ENCODE measurements at places on chromosomes 4 and X. TPM values are rescaled to one million over a fixed set of nuclear protein-coding genes. Genes with fewer than 3 reads are reported as not detected.
A peak's percentile ranks its signal among the peaks of the same experiment; 100 is the strongest.

RTL9 gene
- total RNA-seq: 0.26 TPM

GPM6B gene
- 19.6 TPM for total RNA-seq

HS3ST1 gene
- 4.2 TPM for total RNA-seq

PPARGC1A gene
- 2.6 TPM for total RNA-seq

CXCL6 gene
- total RNA-seq: not detected

GRCh38 chrX:16646366-16647138 lies 3.4 kb upstream of the S100G start:
- no peak overlapping the region for H3K27ac ChIP-seq
- H3K4me3 ChIP-seq: no peak overlapping the region
- no peak for DNase-seq
- no peaks in the 10 kb centered on the region for H3K36me3 ChIP-seq

DNA sequence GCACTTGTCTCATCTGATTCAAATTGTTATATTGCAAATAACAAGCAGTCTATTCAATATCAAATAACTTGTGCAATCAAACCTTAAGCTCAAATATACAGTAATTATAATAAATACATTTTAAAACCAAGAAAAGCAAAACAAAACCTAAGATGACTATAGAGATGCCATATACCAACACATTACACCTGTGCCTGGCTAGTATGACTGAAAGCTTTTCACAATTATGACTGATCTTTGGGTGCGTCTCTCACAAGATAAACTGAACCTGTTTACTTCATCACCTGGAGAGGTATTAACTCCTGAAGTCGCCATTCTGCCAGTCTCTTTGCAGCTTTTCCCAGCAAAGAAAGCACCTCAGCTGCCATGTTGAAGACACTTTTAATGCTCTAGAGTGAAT lies 41.3 kb downstream of the ACSL4 start:
- no peak for DNase-seq
- H3K36me3 ChIP-seq: no peaks in the 10 kb centered on the region
- H3K4me1 ChIP-seq: no peaks in the 10 kb centered on the region

DNA sequence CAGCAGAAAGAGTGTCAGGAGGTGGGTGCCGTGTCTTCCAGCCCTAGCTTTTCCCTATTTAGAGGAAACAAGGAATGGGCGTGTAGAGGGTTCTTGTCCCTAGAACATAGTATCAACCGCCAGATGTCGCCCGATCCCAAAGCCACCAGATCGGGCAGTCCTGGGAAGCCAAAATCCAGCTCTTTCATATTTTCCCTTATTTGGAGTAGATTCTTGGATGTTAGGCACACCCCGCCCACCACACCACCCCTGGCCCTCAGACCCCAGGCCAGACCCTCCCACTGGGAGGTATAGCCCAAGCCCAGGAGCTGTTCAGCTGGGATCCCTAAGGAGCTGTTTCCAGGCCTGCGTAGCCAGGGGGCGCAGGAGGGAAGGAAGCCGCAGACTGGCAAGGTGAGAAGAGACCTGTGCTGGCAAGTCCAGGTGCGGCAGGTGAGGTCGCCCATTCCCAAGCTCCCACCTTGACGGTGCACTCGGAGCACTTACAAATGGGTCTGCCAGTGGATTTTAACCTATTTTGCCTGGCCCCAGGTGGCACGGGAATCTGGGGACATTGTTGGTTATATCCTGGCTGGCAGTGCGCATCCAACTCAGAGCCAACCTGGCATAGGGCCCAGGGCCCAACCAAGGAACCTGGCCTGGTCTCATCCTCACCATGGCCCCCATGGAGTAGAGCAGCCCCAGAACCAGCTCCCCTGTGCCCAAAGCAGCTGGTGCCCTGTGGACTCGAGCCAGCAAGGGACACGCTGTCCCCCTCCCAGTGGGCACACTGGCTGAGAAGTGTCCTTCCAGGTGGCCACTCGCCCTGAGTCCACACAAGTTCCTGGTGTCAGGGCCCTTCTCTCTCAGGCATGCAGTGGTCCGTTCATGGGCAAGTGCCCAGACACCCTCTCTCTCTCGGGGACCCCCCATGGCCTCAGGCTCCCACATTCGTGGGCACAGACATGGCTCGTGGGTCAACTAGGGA lies 811 bp downstream of the FLNA start:
- DNase-seq: peak; percentile 80
- H3K4me3 ChIP-seq: peak overlapping the region; percentile 56
- no peaks in the 10 kb centered on the region for H3K4me1 ChIP-seq
- H3K27me3 ChIP-seq: no peaks in the 10 kb centered on the region

DNA sequence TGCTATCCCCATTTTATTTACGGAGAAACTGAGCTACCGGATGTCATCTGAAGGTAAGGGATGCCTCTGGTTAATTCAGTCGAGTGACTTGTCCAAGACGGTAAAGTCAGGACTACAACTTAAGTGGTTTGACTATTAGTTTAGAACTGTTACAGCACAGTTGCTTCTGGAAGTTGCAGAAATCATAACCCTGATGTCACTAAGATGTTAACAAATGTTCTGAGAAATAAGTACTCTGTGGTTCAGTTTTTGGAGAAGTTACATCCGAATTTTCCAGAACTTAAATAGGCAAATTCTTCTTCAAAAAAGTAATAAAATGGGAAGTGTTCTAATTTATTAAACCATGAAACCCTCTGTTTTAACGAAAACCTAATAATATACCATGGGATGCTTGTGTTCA lies 3.1 kb downstream of the PPA2 start:
- H3K4me1 ChIP-seq: peaks cover 4% of the 10 kb centered on the region
- no peaks in the 10 kb centered on the region for H3K27me3 ChIP-seq
- no peaks in the 10 kb centered on the region for H3K36me3 ChIP-seq
- no peak overlapping the region for H3K4me3 ChIP-seq
- no peak overlapping the region for H3K27ac ChIP-seq

DNA sequence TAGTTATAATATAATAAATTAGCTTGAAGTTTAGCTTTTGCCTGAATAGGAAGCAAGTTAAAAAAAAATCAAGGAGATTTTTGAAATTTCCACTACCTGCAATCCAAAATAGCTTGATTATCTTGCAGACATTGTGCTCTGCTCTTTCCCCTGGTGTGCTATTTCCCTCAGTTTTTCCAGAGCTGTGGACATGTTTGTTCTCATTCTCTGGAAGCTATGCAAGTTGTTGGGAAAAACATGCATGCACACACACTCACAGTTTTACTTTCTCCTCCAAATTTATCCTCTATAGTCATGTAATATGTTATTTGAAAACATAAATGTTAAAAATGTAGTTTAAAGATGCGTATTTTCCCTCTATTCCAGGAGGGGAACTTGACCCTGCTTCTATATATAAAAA lies 225.8 kb upstream of the ARSJ start:
- no peak for DNase-seq
- no peaks in the 10 kb centered on the region for H3K36me3 ChIP-seq
- no peak overlapping the region for H3K4me3 ChIP-seq
- H3K27ac ChIP-seq: no peak overlapping the region

Measured in aorta (tissue), 5 donors.